ENCODE measurements at places on chromosomes 1 and 21. TPM values are rescaled to one million over a fixed set of nuclear protein-coding genes. Genes with fewer than 3 reads are reported as not detected.

PANK4 gene
- 22.8 TPM for total RNA-seq

ZFP69B gene
- 8.5 TPM for total RNA-seq

CD5L gene
- total RNA-seq = not detected

PDE9A gene
- total RNA-seq = not detected

GUCA2B gene
- total RNA-seq = not detected

PRELP gene
- 1.4 TPM for total RNA-seq
